ENCODE measurements at places on chromosomes 13 and 19.

DNA sequence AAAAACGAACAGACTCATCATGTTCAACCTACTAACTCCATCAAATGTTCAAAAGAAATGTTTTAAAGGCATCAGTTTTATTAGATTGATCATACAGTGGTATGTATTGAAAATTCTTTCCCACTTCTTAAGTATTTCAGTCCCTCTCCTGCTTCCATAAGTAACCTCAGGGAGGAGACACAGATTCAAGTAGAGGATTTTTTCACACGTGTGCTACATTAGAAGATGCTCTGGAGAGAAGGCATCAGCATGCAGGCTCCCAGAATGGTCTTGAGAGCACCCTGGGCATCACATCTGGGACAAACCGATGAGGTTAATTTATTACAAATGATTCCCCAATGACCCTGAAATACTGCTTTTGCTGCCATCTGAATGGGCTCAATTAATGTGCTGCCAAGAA, 3.6 kb downstream of the GPR12 start:
- DNase-seq, result no peak

DNA sequence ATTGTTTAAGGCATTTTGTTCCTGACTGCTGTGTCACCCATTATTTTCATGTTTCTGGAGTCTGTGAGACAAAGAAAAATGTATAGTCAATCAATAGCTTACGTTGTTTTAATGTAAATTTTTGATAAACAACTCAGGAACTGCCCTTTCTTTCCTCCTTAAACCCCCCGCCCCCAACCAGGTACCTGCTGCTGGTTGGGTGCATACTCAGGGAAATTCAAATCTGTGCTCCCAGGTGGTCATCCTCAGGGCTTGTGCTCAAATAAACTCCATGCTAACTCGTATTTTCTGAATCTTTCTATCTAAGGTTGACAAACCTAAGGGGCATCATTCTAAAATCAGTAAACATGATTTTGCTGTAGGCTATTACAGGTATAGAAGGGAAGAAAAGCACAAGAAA, 4.1 kb upstream of the CDC16 start:
- DNase-seq, result no peak

GRCh38 chr13:27463500-27463899, 13.1 kb upstream of the MTIF3 start:
- DNase-seq, result no peak

DNA sequence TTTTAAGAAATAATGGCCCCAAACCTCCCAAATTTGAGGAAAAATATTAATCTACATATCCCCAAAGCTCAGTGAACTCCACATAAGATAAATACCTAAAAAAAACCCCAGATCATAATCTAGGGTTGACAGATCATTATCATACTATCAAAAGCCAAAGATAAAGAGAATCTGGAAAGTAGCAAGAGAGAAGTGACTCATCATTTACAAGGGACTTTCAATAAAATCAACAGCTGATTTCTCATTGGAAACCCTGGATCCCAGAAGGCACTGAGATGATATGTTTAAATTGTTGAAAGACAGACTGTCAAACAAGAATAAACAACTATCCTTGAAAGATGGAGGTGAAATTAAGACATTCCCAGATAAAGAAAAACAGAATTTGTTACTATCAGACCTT, 199.3 kb downstream of the KCNRG start:
- DNase-seq, result no peak

DNA sequence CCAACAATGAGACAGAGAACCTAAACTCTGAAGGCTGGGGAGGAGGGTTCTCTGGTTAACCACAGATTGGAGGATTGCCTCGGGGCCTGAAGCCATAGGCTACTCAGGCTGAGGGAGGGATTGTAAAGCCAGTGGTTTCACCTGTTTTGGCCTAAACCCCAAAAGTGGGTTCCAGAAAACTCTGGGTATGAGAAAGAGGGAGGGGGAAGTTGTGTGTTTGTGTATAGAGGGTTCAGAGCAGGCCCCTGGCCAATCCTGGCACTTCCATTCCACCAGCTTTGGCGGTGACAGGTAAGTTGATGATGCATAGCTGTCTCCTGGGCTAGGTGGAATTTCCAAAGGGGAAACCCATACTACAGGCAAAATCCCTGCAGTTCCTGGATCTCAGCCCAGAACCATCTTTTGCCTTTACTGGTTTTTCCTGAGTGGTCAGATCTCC, 13.5 kb upstream of the CCDC97 start:
- DNase-seq, result no peak

- DNase-seq, result no peak
These were observed 38.3 kb downstream of the NDFIP2 start for GRCh38 chr13:79519255-79519654.

DNA sequence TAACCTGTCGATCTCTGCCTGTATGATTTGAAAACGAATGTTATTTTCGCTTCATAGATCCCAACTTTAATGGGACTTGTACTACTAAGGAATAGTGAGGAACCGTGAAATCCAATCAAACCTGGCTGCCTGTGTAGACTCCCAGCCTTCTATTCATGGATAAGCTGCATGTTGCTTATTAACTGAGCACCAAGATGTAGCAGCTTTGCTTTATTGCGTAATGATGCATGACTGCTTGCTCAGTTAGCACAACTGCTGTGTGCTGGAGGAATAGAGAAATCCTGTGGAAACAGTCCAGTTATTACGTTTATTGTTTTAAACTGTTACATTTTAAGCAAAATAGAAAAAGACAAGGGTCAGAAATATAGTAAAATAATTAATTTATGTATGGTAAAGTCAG, 108.2 kb downstream of the SHISA2 start:
- no peak for DNase-seq

- DNase-seq, result no peak
These were observed 56.1 kb downstream of the DOCK9 start for GRCh38 chr13:98921786-98922185.

GRCh38 chr13:45950386-45951000, 98.9 kb upstream of the SIAH3 start:
- DNase-seq, result no peak

- no peak for DNase-seq
These were observed 130.2 kb downstream of the MIPEP start for GRCh38 chr13:23758798-23759527.

- DNase-seq, result no peak
These were observed 72.1 kb downstream of the KATNAL1 start for GRCh38 chr13:30235216-30235615.

- no peak for DNase-seq
These were observed 211.0 kb upstream of the ZNF536 start for GRCh38 chr19:30161021-30161655.

DNA sequence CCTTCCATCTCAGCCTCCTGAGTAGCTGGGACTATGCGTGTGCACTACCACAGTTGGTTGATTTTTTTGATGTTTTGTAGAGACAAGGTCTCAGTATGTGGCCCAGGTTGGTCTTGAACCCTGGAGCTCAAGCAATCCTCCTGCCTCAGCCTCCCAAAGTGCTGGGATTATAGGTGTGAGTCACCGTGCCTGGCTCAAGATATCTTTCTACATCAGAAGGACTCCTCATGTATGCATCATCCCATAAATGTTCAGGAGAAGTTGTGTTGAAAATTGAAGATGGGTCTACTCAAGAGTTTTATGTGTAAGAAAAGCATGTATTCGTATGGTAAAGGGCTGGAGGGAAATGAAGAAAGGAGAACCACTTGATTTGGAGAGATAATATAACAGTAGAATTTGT, 71.8 kb upstream of the STK24 start:
- no peak for DNase-seq

GRCh38 chr13:51057906-51058305, 53.2 kb downstream of the C13orf42 start:
- DNase-seq, result no peak

GRCh38 chr13:108734676-108735075, 105.3 kb downstream of the MYO16 start:
- no peak for DNase-seq

- DNase-seq, result no peak
These were observed 31.9 kb downstream of the INTS6 start for GRCh38 chr13:51420681-51421490.

GRCh38 chr13:80787604-80788003, 446.7 kb upstream of the SPRY2 start:
- no peak for DNase-seq

DNA sequence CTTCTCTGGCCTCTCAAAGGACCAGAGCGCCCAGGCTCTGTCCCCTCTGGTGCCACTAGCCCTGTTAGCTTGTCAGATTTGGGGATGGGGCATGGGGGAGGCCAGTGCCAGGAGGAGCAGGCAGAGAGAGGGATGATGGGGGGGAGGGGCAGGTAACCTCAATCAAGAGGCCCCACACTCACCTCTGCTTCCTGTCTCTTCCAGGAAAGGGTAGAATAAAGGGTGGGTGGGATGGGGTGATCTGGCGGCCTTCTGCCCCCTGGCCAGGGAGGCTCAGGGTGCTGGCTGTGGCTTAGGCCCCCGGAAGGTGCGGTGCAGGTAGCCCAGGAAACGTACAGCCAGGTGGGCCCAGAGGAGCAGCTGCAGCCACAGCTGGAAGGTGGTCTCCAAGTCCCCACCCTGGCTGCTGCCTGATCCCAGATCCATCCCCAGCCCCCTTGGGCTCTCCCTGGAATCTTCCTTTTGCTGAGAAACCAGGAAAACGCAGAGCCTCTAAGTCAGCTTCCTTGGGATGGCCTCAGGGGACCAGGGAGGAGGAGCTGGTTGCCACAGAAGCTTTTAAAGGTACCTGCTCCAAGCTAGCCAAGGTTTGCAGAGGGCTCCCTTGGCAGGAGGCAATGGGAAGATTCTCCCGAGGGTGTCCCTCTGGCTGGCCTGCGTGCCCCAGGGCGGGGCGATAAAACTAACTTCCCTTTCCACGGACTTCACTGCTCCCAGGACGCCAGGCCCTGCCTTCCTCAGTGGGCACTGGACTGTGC, 5.3 kb downstream of the PRKACA start:
- no peak for DNase-seq

DNA sequence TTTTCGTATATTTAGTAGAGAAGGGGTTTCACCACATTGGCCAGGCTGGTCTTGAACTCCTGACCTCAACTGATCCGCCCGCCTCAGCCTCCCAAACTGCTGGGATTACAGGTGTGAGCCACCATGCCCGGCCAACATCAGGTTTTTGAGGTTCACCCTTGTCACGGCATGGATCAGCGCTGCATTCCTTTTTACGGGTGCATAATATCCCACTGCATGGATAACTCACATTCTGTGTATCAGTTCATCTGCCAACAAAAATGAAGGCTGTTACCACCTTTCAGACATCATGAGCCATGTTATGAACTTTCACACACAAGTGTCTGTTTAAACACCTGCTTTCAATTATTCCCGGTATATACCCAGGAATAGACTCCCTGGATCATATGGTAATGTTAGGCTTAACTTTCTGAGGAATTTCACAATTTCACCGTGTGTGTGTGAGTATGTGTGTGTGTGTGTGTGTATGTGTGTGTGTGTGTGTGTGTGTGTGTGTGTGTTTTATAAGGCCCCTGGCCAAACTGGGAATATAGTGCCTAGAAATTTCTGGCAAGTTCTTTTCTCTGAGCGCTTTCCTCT, 52.2 kb downstream of the AP1M1 start:
- DNase-seq, result no peak

DNA sequence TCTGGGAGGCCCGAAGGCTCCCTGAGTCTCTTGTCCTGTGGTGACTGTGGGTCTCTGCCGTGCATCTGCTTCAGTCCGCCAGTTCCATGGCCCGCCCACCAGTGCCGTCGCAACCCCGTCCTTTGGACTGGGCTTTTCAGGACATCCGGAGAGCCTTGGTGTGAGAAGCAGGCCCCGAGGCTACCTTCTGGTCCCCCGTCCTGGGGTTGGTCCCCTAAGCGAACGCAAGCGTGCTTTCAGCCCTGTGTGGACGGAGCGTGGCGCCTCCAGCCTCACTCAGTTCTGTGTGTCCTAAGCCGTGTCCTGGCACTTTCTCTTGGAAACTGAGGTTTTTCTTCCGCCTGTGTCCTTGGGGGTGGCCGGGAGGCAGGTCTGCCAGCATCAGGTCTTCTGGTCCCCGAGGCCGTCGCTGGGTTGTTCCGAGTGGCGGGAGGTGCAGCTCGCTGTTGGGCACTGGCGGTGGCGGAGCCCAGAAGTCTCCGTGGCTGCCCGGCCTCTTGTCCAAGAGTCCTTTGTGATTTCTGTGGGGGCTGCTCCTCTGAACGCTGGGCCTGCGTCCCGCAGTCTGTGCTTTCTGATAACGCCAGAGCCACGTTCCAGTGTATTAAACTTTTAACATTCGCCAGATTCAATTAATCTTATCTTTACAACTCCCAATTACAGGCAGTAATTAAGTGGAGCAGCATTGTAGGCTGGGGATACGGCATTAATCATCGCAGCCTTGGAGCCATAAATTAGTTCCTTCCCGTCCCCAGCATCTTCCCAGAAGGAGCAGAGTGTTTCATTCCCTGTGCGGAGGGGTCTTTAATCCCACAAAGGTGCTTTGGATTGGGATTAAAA, 99.5 kb downstream of the KDM4B start:
- no peak for DNase-seq

DNA sequence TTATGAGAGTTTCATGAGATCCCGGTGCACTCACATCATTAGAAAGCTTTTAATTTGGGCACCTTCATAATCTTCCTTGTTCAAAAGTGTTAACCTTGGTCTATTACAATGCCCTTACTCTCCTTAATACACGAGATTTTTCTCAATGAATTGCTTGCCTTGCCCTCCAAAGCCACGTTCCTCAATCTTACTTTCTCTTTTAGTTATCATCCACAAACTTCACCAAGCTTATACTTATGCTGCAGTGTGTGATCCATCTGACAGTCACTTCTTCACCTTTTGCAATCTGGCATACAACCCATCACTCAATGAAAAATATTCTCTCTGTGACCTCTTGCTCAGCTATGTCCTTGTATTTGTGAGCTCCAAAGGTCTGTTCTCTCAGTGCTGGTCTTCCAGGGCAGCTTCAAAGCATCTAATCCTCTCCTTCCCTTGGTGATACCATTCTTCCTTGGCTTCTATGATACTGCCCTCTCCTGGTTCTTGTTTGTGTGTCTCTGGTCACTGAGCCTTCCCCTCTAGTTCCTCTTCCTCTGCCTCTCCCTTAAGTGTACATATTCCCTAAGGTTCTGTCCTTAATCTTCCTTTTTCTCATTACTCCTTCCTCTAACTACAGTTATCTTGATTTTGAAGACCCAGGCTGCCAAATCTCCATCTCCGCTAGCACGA, 202.2 kb upstream of the STARD13 start:
- no peak for DNase-seq

- DNase-seq, result no peak
These were observed 7.3 kb downstream of the PLPPR3 start for GRCh38 chr19:814152-815078.

- no peak for DNase-seq
These were observed 159.3 kb downstream of the PDS5B start for GRCh38 chr13:32745509-32745908.

DNA sequence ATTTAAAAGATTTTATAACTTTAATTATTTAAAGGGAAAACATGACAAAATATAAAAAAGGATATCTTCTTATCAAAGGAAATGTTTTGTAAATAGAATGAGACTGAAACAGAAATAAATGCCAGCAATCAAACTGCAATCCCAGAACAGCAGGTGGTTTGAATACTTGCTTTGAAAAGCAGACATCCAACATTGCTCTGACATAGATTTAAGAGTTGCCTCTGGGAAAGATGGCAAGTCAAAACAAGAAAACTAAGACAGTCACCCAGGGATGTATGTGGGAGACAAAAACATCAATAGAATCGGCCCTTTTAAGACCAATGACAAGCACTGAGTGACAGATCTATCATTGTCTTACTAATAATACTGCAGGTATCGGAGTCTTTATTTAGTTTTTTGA, 789.7 kb upstream of the GPC6 start:
- DNase-seq, result no peak

- no peak for DNase-seq
These were observed 53.7 kb upstream of the TRPC4 start for GRCh38 chr13:37923236-37923635.

All from activated CD8-positive, alpha-beta memory T cell treated with anti-CD3 and anti-CD28 coated beads, Interleukin-2, amount 50 U/mL, for 48 hours (primary cell).